CD4-positive, CD25-positive, alpha-beta regulatory T cell (primary cell): ENCODE measurements at places on chromosomes 13 and 19. TPM values are rescaled to one million over a fixed set of nuclear protein-coding genes. Genes with fewer than 3 reads are reported as not detected.

NLRP12 gene
- polyA plus RNA-seq = not detected

TTC9B gene
- polyA plus RNA-seq = not detected

PGLYRP1 gene
- polyA plus RNA-seq = not detected

RGCC gene
- polyA plus RNA-seq = 140 TPM

LNX2 gene
- 3.7 TPM for polyA plus RNA-seq

ZNF414 gene
- polyA plus RNA-seq = 9.7 TPM

CRTC1 gene
- 1.1 TPM for polyA plus RNA-seq

TMEM238 gene
- 1.3 TPM for polyA plus RNA-seq

S1PR2 gene
- 2.9 TPM for polyA plus RNA-seq

MCF2L gene
- 1.3 TPM for polyA plus RNA-seq

ZNF578 gene
- 5.9 TPM for polyA plus RNA-seq

TNFRSF19 gene
- 2.7 TPM for polyA plus RNA-seq

RELB gene
- 9.7 TPM for polyA plus RNA-seq

FTL gene
- 5,185 TPM for polyA plus RNA-seq
